ENCODE measurements at places on chromosomes 4 and X.
A peak's percentile ranks its signal among the peaks of the same experiment; 100 is the strongest.

- no peak for DNase-seq
Observed at GRCh38 chr4:34709564-34709963, 1534.8 kb downstream of the ARAP2 start.

GRCh38 chr4:114318309-114318708 is 280.3 kb upstream of the UGT8 start:
- DNase-seq, result no peak

DNA sequence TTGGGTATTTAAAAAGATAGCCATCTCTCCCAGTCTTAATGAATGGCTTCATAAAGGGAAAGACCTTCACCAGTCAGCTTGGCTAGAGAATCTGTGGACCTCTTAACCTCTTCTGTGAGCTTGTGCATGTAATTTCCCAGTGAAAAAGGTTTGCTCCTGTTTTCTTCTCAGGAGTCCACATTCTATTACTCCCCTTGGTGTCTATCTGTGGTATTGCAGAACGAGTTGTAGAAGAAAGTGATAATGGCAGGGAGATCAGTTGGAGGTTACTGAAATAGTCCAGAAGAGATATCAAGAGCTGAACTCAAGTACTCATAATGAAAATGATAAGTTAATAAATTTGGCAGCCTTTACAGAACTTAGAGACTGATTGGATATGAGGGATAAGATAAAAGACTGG is 16.5 kb upstream of the VAMP7 start:
- peak; percentile 62 for DNase-seq

DNA sequence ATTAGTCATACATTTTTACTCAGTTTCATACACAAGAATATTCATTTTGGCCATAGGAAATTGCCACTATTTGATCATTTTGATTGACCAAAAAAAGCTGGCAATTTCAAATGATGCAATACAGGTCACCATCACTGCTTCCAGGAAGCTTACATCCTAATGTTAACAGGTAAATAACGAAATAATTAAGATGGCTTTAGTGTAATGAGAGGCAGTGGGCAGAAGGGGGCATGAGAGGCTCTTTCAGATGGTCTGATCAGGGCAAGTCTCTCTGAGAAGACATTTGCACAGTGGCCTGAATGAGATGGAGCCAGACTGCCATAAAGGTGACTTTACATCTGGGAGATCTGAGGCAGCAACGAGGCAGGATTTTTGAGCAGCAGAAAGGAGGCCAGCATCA is 170.7 kb downstream of the SLIT2 start:
- DNase-seq, result peak; percentile 44

GRCh38 chrX:97705936-97706335 is 822.2 kb downstream of the RPA4 start:
- DNase-seq, result no peak

DNA sequence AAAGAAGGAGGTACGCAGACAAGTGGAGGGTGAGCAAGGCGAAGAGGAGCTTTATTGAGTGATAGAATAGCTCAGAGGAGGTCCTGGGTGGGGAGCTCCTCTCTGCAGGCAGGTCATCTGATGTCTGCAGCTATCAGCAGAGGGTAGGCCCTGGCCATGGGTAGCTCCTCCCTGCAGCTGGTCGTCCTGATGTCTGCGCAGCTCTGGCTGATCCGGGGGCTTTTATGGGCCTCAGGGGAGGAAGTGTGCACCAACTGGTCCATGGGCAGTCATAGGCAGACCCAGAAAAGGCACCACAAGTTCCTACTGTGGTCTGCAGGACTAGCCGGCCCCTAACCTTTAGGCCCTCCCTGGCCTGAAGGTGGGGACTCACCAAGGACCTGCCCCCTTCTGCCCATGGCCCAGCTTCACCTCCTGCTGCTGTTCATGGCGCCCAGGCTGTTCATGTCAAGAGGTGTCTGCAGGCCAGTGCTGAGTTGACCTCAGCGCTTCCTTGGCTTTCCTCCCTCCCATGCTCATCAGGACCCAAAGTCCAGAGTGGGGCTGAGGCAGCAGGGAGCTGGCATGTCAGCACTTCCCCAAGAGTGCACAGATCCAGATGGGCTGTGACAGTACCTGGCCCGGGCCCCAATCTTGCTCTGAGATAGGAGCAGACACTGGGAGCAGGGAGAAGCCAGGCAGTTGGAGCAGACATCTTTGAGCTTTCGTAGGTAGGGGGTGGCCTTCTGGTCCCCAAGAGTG is 46.1 kb downstream of the ARAP2 start:
- DNase-seq, result no peak

DNA sequence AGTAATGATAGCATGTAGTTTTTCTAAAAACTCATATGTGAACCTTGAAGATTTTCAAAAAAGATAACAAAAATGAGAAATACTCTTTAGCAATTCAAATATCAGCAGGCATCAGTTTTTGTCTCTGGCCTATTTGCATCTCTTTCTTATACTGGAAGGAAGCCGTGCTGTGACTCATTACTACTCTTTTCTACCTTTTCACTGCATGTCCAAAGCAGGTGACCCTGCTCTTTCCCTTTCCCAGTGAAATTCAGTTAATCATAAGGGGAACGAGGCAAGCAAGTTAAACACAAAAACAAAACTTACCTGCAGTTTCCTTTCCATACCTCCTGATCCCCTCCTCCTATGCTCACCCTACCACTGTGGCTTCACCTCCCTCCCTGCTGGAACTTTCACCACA is 9.3 kb downstream of the SPATA4 start:
- no peak for DNase-seq
